ENCODE measurements at places on chromosomes 12 and 14.

- no peak for DNase-seq
Measured at GRCh38 chr12:111444925-111445725, 39.4 kb downstream of the SH2B3 start.

DNA sequence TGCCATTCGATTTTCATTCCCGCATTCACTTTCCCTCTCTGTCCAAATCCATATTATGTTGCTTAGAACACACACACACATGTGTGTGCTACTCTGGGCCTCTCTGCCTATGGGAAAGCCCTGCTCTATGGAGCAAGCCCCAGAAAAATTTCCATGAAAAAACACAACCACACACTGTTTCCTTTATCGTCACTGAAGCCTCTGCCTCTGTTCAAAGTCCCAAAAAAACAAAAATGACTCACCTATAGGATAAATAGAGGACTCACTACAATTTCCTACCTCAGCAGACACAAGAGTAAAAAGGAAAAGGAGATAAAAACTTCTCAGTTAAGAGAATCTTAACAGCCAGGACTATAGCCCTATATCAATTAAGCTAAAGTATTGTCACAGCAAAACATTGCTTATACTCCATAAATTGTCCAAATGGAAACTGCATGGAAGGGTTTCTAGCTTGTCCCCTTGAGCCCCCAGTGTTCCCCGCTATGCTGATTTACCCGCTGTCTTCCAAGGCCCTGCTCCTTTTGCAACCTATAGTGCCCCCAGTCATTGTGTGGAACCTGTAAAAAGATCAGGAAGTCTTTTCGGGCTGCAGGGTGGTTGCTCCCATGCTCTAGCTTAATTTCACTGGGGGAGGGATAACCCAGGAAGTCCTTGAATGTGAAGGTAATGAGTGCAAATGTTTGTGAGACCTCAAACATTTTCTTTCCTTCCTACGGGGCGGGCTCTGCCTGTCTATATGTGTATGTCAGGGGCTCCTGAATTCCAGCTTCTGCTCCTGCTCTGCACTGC, 11.1 kb upstream of the PIP4K2C start:
- DNase-seq, result no peak

DNA sequence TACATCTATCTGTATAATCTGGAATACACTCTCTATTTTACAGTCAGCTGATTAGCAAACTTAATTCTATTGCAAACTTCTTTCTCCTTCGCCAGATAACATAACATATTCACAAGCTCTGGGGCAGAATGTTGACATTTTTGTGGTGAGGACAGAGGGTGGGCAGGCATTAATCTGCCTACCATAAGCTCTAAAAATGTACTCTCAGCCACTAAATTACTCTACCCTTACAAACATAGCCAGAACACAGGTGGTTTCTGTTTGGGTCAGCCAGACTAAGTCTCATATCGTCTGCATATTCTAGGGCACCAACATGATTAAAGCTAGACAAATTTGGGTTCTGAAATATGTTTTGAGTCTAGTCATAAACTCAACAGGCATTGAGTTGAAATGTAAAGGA, 90.1 kb downstream of the SLC6A15 start:
- no peak for DNase-seq

DNA sequence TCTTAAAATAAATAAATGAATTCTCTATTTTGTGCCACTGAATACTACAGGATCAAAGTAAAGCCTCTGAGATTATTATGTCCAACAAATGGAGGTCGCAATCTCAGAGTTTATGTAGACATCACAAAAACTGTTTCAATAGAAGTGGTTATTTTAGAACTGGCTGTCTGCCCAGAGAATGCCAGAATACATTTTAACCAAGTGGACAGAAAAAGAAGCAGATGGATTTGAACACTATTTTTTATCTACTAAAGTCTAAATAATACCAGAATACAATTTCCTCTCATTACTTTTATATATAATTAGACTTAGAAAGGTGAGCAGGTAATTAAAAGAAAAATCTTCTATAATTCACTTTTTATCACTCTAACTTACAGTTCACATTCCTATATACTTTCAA, 118.3 kb downstream of the MED13L start:
- no peak for DNase-seq

DNA sequence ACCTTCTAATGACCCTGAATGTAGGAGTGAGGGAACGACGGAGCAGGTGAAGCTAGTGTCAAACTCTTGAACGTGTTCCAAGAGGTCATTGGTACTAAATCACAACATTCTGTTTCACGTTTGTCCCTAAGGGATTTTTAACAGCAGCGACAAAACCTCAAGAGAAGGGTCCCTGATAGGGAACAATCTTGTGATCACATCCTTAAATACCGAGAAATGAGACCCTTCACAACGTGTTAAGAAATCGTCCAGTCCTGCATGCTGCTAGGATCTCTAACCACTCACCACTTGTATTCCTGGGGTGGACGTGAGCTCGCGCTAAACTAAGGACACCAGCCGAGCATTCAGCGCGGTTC, 134.1 kb upstream of the KRAS start:
- DNase-seq, result no peak

DNA sequence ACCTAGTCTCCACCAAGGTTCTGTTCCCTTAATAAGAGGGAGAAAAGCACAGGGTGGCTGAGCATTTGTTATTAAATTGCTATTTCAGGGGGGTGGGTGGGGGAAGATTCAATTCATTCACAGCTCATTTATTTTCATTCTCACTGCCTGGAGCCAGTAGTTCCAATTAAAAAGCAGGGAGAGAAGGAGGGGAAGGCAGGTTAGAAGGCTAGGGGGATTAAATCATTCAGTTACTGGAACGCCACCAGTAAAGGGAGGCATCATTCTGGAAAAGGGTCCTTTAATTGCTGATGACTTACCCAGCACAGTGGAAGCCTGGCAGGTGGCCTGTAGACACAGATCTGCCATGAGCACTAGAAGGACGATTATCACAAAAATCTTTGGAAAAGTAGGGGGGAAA, 47.4 kb downstream of the NIN start:
- DNase-seq, result no peak

- DNase-seq, result no peak
Measured at GRCh38 chr14:61475316-61475715, 153.9 kb downstream of the PRKCH start.

DNA sequence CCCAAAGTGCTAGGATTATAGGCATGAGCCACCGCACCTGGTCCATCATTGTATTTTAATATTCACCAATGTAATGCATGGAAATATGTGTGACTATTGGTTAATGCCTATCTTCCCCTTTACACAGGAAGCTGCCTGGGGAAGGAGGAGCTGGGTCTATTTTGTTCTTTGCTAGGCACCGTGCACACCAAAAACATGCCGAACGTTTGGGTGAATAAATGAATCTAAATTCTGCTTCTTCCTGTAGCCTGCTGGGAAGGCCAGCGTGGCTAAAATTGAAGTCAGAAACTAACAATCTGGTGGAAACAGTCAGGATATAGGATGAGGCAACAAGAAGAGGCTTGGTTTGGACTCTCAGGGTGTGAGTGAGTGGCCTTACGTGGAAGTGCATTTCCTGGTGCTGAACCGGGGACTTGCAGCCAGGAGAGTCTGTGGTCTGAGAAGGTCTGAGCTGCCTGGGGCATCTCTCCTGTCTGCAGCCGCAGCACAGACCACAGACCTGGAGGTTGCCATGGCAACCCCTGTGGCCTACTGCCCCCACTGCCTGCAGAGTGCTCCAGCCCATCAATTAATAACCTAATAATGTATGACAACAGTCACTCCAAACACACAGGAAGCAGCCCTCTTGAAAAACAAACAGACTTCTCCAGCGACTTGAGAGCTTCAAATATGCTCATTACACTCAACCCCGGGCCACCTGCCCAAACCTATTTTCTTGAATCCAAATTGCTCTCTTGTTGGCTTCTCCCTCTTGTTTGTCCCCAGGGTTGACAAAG, 5.5 kb upstream of the GPR68 start:
- DNase-seq, result no peak

- DNase-seq, result no peak
Measured at GRCh38 chr12:41605545-41606305, 417.6 kb downstream of the PDZRN4 start.

- DNase-seq, result no peak
Measured at GRCh38 chr14:100658181-100658886, 68.4 kb upstream of the DLK1 start.

DNA sequence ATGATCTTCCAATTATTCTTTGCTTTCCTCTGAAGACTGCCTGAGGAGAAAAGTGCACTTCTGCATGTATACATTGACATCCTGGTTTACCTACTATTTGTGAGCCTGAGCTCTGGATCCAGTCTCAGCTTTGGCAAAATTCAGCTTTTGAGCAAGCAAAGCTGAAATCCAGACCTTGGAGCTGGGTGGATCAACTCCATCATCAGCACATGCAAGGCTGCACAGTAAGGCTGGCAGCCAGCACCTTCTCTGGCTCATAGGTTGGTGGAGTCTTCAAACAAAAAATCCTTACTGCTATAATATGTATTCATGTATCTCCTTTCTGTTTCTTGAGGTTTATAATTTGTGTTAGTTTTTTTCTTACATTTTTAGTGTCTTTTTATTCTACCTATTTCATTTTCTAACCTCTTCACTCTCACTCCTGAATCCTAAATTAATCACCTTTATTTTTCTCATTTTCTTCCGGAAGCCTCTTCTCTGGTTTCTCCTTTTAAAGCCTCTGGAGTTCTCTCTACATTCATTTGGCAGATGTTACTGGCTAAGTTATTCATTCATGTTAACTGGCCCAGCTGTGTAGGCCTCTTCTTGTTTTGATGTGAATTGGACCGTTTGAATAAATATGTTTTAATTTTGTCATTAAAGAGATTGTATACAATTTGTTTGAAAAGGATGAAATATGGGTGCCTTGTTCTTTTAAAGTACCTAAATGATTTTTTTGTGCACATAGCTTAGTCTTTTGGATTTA, 224.8 kb downstream of the DACT1 start:
- DNase-seq, result no peak

Data from foreskin keratinocyte (primary cell).